ENCODE measurements at places on chromosomes 5 and 9.

DNA sequence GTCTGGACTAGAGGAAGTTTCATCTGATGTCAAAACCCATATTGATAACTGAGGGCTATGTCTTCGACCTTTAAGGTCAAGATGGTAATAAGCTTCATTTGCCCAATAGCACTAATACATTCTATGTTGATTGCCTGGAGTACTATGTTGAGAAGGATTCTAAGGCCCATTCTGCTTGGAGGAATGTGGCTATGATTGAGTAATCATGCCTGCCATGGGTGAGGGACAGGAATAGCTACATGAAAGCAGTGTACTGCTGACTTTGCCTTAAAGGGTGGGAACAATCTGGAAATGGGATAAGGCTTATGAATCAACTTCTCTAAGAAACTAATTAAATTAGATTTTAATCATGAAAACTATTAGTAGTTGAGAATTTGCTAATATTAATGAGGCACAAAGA, 13.6 kb downstream of the NNT start:
- no peak for DNase-seq

GRCh38 chr9:77885104-77885672, 146.4 kb downstream of the GNAQ start:
- DNase-seq = no peak

GRCh38 chr5:168613996-168614395, 34.8 kb upstream of the PANK3 start:
- no peak for DNase-seq

- no peak for DNase-seq
These were observed 90.9 kb downstream of the ANKRD55 start for GRCh38 chr5:56142233-56142613.

- no peak for DNase-seq
These were observed 69.8 kb downstream of the KIF24 start for GRCh38 chr9:34259315-34259714.

- no peak for DNase-seq
These were observed 534.4 kb downstream of the RAB3C start for GRCh38 chr5:59117320-59117719.

GRCh38 chr5:22754155-22754554, 99.0 kb downstream of the CDH12 start:
- no peak for DNase-seq
